ENCODE measurements at places on chromosomes 5 and 9.

DNA sequence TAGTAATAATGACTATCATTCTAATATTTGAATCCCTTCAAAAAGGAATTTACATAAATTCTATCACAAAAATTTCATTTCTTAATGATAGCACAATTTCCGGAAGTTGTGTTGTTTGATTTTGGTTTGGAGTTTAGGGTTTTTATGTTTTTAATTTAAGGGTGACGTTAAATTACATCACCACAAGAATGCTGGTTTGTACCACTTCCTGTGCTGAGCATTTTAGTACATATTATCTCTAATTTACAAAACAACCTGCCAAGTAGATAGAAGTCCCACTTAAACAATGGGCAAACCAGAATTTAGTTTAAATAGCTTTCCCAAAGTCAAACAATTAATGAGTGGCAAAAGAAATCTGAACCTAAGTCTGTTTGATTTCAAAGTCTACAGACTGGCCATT lies 63.4 kb downstream of the DENND1A start:
- DNase-seq: no peak

DNA sequence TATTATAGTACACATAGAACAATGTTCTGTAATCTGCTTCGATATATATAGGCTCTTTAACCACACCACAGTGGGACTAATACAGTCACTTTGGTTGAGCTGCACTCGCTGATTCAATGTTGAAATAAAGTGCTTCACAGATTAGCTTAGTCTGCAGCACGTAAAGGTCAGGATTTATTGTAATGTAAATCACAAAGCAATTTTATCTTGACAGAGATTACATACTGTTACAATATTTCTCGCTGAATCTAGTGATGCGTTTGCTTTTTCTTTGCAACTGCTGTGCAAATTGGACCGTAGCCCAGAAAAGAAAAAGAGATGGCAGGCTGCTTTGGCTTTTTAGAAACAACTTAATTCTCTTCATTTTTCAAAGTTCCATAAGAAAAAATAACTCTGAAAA lies 52.9 kb downstream of the CETN3 start:
- no peak for DNase-seq

GRCh38 chr5:102537011-102537410 lies 38.2 kb upstream of the SLCO6A1 start:
- no peak for DNase-seq

DNA sequence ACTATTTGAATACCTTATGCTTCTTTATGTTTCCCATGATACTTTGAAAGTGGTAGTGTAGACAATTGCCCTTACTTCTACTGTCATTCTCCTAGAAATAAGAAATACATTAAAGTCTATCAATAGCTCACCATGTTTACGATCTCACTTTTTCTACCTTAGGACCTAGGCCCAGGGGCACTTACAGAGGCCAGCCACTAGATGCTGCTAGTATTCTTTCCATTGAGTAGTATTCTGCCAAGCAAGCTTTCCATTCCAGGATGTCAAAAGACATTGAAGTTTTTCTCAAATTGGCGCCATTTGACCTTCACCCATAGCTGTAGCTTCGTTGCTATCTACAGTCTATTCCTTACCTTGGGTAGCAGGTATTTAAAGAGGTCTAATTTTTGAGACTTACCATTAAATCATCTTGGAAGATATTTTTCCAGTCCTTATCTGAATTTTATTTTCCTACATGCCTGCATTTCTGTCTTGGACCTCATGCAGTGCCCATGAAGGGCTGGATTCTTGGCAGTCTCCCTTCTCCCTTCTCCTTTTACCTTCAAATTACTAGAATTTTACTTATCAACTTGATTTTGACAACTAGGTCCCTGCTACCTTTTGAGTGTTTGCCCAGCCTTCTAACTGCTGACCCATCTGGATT lies 246.0 kb upstream of the NUDT12 start:
- DNase-seq: no peak

GRCh38 chr5:22560147-22560546 lies 293.0 kb downstream of the CDH12 start:
- no peak for DNase-seq

GRCh38 chr5:7856855-7857254 lies 5.9 kb upstream of the CFAP90 start:
- DNase-seq: no peak

GRCh38 chr9:79143211-79143610 lies 428.6 kb upstream of the TLE4 start:
- no peak for DNase-seq

- no peak for DNase-seq
These were observed 451.4 kb upstream of the DAB2 start for GRCh38 chr5:39876146-39876545.

- no peak for DNase-seq
These were observed 10.3 kb upstream of the GPSM1 start for GRCh38 chr9:136316896-136317676.

GRCh38 chr9:98736226-98736625 lies 27.5 kb upstream of the GABBR2 start:
- no peak for DNase-seq

GRCh38 chr9:86940774-86941173 lies 6.5 kb downstream of the GAS1 start:
- DNase-seq: no peak

DNA sequence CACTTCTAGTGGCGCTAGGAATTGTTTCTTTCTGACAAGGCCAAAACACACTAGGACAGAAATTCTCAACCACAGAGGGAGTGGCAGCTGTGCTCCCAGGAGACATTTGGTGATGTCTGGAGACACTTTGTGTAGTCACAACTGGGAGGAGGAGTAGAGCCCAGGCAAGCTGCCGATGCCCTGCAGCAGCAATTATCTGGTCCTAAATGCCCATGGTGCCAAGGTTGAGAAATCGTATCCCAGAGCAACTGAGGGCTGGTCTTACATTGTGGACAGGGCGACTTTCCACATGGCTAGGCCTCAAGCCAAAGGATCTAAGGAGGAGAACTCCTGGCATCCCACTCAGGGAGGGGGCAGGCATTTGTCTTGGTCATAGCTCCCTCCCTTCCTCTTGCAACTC lies 259.9 kb downstream of the GADD45G start:
- no peak for DNase-seq

GRCh38 chr9:2622461-2623287 lies 1.1 kb downstream of the VLDLR start:
- DNase-seq: no peak

DNA sequence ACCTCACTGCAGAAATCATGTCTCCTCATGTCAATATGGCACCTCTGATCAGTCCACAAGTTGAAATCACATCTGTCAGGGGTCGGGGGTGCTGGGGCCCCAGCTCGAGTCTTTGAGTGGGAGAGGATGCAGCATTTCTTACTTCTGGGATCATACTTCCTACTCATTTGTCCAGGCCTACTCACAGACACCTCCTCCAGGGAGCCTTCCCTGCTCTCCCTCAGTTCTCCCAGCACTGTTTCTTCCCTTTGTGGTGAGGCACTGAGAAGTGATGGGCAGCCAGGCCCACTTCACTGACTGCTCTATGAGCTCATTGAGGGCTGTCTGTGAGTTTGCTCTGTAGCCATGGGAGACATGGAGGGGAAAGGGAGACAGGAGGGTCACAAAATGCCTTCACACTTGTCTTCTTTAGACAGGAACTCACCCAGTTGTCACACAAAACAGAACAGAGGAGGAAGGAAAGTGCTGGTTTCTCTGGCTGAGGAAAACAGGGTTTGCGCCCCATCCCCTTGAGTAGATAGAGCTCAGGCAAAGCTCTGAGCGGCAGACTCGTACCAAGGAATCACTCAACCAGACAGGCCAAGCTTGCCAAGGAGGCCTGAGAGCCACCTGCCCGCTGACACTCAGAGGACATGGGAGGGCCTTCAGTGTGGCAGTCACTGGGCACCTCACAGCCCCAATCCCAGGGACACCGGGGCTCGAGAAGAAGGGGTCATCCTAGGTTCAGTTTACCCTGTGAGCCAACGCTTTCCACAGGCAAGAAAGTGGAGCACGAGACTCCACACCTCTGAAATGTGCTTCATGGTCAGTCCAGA lies 152.9 kb downstream of the GABBR2 start:
- no peak for DNase-seq

- no peak for DNase-seq
These were observed 153.8 kb downstream of the COL23A1 start for GRCh38 chr5:178436326-178436940.

- peak; percentile 58 for DNase-seq
These were observed 34.6 kb upstream of the TNIP1 start for GRCh38 chr5:151115272-151115905.

DNA sequence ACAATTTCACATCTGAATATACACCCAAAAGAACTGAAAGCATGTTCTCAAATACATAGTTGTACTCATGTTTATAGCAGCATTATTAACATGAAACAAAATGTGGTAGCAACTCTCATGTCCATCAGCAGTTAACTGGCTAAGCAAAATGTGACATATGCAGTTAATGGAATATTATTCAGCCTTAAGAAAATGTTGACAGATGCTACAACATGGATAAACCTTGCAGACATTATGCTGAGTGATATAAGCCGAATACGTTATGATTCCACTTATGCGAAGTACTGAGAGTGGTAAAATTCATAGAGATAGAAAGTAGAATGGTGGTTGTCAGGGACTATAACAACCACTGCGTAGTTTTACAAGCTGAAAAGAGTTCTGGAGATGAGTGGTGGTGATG lies 1469.0 kb upstream of the ACO1 start:
- no peak for DNase-seq

DNA sequence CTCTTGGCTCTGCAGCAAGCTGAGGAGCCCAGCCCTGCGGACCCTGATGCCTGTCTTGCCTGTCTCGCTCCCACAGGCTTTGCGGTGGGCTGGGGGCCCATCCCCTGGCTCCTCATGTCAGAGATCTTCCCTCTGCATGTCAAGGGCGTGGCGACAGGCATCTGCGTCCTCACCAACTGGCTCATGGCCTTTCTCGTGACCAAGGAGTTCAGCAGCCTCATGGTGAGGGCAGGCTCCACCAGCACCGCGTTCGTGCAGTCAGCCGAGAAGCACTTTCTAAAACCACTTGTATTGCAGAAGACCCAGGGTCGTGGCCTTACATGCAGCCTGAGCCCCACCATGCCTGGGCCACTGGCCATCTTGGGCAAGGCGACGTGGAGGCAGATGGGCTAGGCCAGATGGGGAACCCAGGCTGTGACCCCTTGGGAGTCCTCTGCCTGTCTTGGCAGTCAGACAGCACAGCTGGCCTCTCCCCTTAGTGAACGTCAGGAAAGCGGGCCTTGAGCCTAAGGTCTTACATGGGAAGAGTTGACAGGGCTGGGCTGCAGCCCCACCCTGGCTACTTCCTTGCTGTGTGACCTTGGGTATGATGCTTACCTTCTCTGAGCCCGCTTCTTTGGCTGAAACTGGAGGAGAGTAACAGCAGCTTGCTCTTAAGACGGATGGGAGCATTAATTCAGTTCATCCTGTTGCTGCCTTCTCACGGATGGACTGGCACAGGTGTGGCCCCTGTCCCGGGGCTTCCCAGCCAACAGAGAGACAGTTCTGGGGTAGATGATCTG lies 8.6 kb downstream of the SLC2A8 start:
- DNase-seq: no peak

DNA sequence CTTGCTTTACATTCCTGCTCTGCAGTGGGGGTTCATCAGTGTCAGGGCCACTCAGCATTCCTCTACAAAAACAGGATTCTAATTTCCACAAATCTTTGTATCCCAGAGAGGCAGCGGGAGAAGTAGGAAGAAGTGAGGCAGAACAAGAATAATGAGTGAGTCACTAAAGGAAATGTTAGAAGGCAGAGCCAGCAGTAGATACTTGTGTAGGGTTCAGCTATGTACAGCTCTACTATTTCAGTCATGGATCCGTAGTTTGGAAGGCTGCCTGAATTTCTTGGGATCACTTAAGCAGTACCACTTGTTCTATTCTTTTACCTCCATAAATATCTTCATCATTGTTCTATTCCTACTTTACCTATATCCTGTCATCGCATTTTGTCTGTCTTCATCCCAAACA lies 246.3 kb upstream of the TLE4 start:
- no peak for DNase-seq

DNA sequence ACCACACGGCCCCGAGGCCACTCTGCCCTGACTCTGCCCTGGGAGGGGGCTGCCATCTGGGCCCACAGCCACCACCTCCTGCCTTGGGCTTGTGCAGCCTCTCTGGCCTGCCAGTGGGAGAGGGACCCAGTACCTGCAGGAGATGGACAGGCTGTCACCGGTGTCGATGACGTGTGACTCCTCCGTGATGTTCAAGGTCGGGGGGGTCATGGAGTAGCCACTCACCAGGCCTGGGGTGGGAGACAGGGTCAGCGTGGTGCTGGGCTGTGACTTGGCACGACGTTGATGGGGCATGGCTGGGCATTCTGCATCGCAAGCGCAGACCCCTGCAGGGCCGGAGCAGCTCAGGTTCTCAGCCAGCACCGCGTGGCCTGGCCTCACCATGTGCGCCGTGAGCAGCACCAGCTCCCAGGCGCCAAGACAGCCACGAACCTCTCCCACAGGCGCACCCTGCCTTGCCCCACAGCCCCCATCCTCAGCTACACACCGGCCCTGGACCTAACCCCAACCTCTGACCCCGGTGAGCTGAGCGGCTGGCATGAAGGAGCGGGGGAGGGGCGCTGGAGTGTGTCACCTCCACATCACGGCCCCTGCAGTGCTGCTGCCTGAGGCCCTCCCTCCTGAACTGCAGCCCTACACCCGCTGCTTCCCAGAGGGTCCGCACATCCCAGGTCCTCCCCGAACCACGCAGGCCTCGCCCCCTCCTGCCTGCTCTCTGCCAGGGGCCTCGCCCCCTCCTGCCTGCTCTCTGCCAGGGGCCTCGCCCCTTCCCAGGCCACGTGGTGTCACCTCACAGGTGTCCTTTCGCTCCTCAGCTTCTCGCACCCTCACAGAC lies 17.6 kb downstream of the FLT4 start:
- no peak for DNase-seq

- no peak for DNase-seq
These were observed 48.5 kb downstream of the SIL1 start for GRCh38 chr5:139149477-139150199.

GRCh38 chr9:90290716-90291485 lies 351.7 kb downstream of the DIRAS2 start:
- DNase-seq: no peak

DNA sequence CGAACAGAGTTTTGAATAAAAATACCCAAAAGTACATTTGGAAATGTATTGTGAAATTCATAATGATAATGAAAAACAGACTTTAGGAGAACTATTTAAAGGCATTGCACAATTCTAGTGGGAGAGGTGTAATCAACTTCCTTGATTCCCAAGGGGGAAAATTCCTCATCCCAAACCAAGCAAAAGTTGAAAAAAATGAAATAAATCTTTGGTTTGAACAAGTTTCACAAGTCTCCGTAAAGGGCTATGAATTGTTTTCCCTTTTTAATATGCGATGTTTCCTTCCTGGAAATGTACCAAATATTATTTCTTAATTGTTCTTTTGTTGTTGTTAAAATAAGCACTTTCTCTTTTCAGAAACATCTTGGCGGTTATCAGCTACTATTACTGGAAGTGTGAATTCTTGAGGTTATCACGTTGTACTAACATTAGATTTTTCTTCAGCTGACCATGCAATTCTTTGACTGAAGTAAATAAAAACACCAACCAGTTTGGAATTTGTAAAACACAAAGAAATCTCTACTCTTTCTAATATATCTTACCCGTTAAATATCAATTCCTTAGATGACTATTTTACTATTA lies 59.3 kb downstream of the SVEP1 start:
- DNase-seq: no peak

Measured in stimulated activated CD4-positive, alpha-beta T cell treated with anti-CD3 and anti-CD28 coated beads, Interleukin-4, amount 100 ng/mL, for 48 hours (primary cell).